Suppressor macrophage treated with lipopolysaccharide for 4 hours (primary cell): ENCODE measurements at places on chromosomes 7 and 10.

DNA sequence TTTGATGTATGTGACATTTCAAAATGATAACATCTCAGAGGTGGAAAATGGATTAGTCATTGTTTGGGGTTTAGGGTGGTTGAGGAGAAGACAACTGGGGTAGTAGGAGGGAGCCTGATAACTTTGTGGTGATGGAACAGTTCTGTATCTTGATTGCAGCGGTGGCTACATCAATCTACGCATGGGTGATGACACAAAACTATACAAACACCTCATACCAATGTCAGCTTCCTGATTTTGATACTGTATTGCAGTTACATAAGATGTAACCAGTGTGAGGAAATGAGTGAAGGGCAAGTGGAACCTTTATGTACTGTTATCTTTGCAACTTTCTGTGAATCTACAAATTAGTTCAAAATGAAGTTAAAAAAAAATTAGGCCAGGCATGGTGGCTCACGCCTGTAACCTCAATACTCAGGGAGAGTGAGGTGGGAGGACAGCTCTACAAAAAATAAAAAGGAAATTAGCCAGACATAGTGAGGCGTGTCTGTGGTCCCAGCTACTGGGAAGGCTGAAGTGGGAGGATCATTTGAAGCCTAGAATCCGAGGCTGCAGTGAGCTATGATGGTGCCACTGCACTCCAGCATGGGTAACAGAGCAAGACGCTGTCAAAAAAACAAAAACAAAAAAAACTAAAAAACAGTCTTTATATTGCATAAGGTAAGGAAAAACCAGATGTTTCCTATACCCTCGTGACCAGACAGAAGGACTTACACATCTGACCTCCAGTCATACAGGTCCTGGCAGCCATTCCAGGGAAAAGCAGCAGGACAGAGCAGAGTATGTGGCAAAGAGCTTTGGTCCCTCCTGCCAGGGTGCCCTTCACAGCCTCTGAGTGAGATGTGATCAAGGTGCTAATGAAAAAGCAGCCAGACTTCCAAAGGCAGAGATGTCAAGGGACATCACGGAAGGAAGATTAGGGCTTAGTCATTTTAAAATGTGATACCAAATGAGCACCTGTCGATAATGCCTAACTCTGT, 50.8 kb downstream of the CYTH3 start:
- peak; percentile 81 for DNase-seq

GRCh38 chr7:124915242-124915641, 14.4 kb downstream of the POT1 start:
- no peak for DNase-seq

DNA sequence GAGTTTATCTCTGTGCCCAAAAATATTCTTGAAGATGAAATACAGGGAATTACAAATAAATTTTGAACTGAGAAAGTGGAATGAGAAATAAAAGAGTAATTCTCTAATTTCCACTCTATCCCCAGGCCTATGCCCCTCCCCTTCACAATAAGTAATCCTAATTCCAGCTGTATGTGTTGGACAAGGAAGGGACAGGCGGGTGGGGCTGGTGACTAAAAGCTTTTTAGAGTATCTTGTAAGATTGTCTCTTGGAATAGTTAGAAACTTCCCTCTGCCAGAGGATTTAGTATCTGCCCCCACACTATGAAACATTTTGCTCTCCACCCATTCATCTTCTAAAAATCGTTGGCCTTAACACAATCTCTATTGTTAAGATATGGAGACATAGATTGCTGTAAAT, 199.2 kb downstream of the MBL2 start:
- no peak for DNase-seq

DNA sequence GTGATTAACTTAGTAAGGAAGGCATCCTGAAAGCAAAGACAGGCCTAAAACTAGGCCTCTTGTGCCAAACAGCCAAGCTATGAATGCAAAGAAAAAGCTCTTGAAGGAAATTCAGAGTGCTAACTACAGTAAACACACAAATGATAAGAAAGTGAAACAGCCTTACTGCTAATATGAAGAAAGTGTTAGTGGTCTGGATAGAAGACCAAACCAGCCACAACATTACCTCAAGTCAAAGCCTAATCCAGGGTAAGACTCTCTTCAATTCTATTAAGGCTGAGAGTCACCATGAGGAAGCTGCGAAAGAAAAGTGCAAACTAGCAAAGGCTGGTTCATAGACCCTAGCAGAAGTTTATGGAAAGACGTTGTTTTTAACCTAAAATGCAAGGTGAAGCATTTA, 66.0 kb downstream of the IPMK start:
- no peak for DNase-seq

- peak; percentile 59 for DNase-seq
These were observed 652 bp upstream of the VPS26A start for GRCh38 chr10:69123306-69123746.

GRCh38 chr10:44339218-44339617, 45.7 kb downstream of the CXCL12 start:
- no peak for DNase-seq

DNA sequence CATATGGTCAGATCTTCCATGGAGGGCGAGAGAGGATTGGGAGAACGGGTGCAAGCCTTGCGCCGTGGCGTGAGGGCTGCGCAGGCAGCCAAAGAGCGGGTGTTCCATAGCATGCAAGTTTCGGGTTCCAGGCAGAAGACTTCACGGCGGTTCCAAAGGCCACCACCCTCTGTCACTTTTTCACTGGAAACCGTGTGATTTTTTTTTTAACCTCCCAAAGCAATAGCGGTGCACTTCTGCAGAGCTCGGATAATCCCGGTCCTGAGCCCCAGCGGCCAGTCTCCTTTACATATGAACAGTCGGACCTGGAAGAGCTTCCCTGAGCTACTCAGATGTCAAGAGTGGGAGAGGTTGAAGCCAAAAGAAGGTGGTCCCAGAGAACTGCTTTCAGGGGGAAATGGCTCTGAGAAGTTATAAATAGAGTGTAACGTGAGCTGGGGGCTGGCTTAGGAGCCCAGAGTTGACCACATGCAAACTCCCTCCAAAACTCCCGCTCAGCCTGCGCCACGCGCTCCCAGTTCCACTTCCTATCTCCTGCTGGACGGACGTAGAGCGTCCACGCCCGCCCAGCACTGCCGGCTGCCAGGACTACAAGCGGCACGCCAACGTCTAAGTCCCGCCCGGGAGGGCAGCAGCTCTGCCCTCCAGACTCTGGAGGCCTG, at the start of gene MEOX2:
MEOX2 (minus strand) TSS at position 389 of the 662 bp plus-strand sequence; CDS start at position 108, 281 bp downstream.
- DNase-seq, result no peak

GRCh38 chr7:159103382-159104187, 41.1 kb downstream of the VIPR2 start:
- DNase-seq, result no peak

DNA sequence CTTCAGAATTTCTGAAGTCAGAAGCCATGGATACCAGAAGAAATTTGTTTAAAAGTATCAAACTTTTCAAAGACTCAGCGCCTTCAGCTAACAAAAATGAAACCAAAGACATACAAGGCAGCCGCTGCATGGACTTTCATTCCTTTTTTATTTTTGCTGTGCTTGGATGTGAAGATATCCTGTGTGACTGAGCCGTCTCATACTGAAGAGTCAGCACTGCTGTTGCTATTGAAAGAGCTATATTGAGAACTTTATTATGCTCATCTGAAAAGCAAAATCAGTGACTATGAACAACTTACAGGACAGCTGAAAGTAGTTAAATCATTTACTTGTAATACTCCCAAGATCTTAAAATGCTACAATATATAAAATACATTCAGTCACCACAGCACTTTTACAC, 809.2 kb downstream of the NXPH1 start:
- no peak for DNase-seq
